ENCODE measurements at places on chromosomes 5 and 9. TPM values are rescaled to one million over a fixed set of nuclear protein-coding genes. Genes with fewer than 3 reads are reported as not detected.

The TICAM2 gene
- 2.0 TPM for total RNA-seq

DNA sequence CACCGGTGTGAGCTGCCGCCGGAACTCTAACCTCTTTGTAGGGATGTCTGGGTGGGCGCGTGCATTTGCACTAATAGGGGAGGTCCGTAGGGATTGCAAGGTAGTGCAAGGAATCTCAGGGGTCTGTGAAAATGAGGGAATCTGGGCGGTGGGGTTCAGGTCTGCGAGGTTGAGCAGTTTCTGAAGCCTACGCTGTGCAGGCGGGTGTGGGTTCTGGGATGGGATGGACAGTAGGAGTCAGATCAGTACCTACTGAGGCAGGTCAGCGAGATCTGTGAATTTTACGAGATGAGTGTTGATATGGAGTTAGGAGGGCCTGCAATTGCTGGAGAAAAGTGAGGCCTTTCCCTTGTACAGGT, 856 bp upstream of the ATOSB start:
- peak overlapping the region; percentile 81 for H3K4me3 ChIP-seq
- peak overlapping the region; percentile 91 for H3K27ac ChIP-seq
- H3K36me3 ChIP-seq, result no peaks in the 10 kb centered on the region
- H3K4me1 ChIP-seq, result peaks cover 38% of the 10 kb centered on the region

- H3K27me3 ChIP-seq, result peaks cover 1% of the 10 kb centered on the region
- H3K27ac ChIP-seq, result no peak overlapping the region
- H3K4me3 ChIP-seq, result no peak overlapping the region
- peak; percentile 21 for DNase-seq
Observed at GRCh38 chr9:107246259-107247254, 36.5 kb upstream of the RAD23B start.

- H3K27me3 ChIP-seq, result no peaks in the 10 kb centered on the region
- H3K4me1 ChIP-seq, result no peaks in the 10 kb centered on the region
- no peak overlapping the region for H3K27ac ChIP-seq
Observed at GRCh38 chr5:173944511-173944910, 44.5 kb upstream of the C5orf47 start.

DNA sequence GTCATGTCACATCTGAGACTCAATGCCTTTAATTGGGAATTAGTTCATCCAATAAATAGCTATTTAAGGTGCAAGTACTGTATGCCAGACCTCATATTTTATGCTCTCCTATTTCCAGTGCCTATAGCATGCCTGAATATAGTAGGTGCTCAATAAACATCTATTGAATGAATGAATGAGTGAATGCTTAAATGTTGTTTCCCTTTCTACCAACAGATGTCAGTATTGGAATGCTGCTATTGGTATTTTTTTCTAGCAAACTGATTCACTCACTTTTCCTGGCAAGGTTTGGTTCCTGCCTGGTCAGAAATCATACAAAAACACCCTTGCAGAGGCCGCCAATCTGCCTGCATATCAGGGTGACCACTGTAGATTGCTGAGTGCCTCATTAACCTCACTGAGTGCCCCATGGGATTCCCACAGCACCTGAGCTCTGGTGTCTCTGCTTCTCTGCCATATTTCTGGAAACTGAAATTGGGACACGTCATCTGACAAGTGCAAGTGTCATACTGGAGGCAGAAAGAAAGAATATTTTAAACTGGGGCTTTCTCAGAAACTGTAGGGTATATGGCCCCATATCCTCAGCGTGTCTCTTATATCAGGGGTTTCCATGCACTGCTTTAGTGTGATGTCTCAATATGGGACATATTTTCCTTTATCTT, 359.7 kb downstream of the TRIM32 start:
- no peaks in the 10 kb centered on the region for H3K36me3 ChIP-seq
- no peak overlapping the region for H3K27ac ChIP-seq
- DNase-seq, result no peak
